GF-D8 (cell line): ENCODE measurements at places on chromosomes 2 and 18.

GRCh38 chr2:12642332-12642731, 74.4 kb upstream of the TRIB2 start:
- no peak for DNase-seq

DNA sequence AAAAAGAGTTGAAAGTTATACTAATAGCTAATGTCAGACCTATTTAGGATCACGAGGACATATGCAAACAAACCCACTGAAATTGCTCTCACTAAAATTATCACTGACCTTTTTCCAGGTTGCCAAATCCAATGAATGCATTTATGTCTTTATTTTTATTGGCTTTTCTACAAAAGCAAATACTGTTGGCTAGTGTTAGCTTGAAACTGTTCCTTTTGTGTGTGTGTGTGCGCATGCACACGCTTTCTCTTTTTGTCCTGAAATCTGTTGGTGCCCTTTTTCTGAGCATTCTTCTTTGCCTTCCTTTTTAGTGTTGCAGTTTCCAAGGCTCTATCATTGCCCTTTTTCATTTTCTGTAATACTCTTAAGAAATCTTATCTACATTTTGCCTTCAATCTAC, 1269.2 kb downstream of the LRP1B start:
- no peak for DNase-seq

DNA sequence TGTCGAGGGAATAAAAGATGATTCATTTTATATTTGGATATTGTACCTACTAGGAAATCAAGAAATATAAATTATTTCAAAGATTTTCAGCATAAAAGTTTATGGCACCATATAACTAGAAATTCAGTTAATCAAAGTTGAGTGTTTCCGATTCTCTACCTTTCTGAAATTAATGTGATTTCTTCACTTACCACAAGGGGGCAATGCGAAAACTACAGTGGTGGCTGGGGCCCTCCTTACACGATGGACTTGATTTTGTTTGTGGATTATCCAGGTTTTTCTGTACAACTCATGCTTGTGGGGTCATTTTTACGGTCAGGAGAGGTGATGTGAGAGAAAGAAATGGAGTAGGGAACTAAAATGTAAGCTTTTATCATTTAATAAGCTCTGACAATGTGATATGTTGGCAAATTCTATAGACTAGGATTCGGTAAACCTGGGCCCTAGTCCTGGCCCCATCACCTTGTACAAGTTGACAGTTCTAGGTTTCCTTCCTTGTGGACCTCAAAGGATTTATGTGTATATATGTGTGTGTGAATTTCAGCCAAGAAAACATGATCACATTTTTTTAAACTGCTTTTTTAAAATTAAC, 47.6 kb downstream of the G6PC2 start:
- no peak for DNase-seq

DNA sequence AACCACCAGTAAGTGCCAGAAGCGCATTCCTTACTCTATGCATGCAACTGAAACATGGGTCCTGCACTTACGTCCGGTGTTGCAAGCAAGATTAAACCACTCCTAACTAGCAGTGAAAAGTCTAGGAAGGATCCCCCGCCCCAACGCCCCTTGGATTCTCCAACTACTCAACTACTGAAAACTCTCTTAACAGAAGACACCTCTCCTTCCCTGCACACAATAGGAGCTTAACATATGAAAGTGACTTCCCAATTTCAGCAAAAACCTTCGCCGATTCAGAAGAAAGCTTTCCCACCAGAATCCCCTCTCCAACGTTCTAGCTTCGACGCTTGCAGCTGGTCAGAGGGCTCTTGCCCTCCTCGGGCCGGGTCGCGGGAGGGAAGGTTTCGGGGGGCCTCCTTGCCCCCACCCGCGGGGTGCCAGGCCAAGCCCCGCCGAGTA, 578 bp downstream of the IWS1 start:
- DNase-seq: peak; percentile 11

- no peak for DNase-seq
Observed at GRCh38 chr2:173184031-173185004, 108.7 kb downstream of the MAP3K20 start.

DNA sequence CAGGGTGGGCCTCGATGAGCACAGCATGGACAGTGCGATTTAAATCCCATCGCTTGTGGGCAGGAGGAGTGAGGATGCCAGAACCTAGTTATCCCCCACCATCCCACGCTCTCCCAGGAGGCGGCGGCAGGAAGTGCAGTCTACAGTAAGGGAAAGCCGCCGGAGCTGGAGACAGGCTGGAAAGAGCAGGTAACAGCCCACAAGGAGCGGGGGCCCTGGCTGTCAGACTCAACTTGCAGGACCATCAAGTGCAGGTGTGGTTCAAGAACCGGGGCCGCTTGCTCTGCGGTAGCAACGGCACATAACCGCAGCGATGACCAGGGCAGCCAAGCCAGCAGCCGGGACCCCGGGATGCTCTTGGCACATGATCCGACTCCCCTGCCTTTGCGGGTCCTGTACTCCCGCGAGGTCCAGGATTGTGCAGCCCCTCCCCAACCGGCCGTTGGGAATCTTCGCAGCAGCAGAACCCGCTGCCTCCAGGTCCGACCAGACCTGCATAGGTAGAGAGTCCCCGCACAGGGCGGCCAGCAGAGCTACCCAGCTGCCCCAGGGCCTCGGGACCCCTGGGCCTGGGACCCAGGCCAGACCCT, 82.1 kb downstream of the BIN1 start:
- DNase-seq: no peak

DNA sequence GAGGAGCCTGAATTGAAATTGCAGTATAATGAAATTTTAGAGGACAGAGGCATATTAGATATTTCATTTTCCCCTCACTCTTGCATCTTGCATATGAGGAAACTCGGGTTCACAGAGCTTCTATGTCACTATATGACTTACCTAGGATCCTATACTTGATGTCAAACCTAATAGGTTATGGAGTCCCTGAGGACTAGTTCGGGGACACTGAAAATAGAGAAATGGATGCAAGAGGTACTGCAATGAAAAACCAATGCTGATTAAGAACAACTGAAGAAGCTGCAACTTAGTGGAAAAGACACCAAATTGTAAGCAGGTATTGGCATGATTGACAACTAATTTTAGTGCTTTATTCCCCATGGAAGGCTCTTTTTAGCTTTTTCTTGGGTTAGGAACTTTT, 210.1 kb downstream of the IKZF2 start:
- no peak for DNase-seq

DNA sequence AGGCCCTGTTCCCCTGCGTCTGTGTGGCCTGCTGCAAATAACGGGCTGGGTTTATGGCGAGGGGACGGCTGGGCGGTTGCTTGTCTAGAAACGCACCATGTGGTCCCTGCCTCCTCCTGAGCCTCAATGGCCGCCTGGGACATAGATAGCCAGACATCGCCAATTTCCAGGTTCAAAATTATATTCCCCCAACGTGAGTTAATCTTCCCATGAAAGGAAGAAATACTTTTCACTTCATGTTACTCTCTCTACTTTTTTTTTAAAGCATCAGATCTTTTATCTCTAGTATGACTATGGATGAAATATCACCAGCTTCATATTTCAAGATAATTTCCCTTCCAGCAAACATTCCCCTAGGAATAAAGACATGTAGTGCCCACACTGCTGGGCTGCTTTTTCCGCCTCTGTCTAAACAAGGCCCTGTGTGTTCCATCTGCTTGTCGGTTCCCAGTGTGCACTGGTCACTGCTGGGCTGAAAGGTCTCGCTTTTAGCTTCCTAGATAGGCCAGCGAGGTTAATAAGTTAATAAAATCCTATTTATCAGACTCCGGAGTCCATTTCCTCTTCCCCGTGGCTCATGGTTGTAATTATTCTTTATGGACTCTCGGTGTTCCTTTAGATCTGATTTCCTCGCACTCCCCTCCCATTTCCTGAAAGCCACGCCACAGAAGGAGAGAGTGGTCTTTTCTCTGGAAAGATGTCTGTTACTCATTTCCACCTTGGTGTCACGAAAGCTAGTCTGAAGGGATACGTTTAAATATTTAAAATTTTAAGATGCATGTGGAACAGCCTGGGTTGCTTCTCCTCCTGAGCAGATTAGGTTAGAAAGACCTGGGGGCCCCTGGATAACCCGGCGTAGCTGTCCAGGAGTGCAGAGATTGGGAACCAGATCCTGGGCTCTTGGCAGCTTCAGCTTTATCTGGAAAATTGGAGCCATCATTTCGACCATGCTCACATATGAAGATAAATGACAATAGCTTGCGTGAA, 196.6 kb upstream of the COPS8 start:
- no peak for DNase-seq

- DNase-seq: peak; percentile 72
Observed at GRCh38 chr2:104572834-104573233, 281.1 kb upstream of the POU3F3 start.

- DNase-seq: no peak
Observed at GRCh38 chr18:26653943-26654615, 105.7 kb upstream of the KCTD1 start.

- DNase-seq: no peak
Observed at GRCh38 chr2:45647986-45648520, 3.4 kb upstream of the PRKCE start.

GRCh38 chr18:57052759-57053158, 94.1 kb upstream of the BOD1L2 start:
- DNase-seq: no peak

- DNase-seq: no peak
Observed at GRCh38 chr2:81481242-81481993, 1176.9 kb upstream of the LRRTM1 start.

DNA sequence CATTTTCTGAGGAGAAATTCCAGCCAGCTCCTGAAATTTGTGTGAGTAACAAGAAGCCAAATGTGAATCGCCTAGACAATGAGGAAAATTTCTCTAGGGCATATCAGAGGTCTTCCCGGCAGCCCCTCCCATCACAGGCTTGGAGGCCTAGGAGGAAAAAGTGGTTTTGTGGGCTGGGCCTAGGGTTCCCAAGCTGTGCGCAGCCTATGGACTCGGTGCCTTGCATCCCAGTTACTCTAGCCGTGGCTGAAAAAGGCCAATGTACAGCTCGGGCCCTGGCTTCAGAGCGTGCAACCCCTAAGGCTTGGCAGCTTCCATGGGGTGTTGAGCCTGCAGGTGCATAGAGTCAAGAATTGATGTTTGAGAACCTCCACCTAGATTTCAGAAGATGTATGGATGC, 556.2 kb upstream of the DSEL start:
- no peak for DNase-seq
